ENCODE measurements at places on chromosomes 6 and 20.

DNA sequence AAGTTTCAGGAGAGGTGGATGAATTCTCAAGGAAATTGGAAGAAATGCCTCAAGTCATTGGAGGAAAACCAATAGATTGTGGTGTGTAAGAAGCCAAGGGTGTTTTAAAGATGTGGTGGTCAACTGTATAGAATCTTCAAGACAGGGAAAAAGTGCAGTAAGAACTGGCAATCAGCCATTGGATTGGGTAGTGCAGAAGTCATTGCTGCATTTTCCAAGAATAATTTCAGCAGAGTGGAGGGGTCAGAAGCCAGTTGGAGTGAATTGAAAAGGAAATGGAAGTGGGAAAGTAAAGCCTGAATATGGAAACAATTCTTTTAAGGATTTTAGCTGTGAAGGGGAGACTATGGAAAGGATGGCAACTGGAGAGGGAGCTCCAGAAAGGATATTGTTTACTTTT, 128.2 kb upstream of the TMEM170B start:
- DNase-seq: no peak

GRCh38 chr6:121726596-121726995, 291.1 kb downstream of the GJA1 start:
- DNase-seq: no peak

DNA sequence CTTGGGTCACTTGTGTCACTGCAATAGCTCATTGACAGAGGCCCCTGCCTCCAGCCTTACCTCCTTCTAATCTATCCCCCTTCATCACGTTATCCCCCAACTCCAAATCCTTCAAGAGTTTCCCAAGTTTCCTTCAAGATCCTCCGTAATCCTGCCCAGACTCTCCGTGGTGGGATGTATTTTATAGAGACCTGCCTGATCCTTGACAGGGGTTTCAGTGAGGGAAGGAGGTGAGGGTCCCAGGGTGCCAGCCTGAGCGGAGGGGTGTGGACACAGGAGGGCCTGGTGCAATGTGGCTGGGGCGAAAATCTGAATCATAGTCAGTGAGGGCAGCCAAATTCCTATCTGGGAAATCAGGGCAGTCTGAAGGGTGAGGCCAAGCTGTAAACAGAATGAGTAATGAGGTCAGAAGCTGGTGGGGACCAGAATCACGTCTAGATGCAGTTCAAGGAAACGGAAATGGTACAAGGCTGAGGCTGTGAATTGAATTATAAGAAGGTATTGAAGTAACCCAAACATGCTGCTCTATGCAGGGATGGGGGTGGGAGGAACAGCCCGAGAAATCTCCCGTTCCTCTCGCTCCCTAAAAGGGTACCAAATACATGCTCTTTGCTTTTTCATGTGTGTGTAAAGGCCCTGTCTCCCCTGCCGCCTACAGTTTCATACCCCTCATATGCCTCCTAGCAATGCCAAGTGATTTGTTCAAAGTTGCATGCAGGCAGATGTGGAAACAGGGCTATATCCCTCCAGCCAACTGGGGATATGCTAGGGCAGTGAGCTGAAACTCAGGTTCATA, 35.4 kb upstream of the PIM1 start:
- DNase-seq: no peak

DNA sequence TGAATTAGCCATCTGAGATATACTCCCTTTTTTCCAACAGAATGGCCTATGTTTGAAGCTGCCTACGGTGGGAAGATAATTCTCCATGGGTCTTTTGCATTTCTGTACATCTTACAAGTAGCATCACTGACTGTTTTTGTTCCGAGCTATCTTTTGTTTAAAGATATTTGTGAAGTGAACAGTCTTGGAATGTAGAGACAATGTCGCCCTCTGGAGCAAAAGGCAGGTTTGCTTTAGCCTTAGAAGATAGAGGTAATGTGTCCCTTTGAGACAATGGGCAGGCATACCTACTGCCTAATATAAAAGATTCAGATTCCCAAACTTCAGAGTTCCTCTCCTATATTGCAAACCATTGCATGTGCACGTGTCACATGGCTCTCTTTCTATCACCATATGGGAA, 347.8 kb upstream of the CNR1 start:
- DNase-seq: no peak

GRCh38 chr6:63214816-63215215, 3.5 kb downstream of the FKBP1C start:
- no peak for DNase-seq

DNA sequence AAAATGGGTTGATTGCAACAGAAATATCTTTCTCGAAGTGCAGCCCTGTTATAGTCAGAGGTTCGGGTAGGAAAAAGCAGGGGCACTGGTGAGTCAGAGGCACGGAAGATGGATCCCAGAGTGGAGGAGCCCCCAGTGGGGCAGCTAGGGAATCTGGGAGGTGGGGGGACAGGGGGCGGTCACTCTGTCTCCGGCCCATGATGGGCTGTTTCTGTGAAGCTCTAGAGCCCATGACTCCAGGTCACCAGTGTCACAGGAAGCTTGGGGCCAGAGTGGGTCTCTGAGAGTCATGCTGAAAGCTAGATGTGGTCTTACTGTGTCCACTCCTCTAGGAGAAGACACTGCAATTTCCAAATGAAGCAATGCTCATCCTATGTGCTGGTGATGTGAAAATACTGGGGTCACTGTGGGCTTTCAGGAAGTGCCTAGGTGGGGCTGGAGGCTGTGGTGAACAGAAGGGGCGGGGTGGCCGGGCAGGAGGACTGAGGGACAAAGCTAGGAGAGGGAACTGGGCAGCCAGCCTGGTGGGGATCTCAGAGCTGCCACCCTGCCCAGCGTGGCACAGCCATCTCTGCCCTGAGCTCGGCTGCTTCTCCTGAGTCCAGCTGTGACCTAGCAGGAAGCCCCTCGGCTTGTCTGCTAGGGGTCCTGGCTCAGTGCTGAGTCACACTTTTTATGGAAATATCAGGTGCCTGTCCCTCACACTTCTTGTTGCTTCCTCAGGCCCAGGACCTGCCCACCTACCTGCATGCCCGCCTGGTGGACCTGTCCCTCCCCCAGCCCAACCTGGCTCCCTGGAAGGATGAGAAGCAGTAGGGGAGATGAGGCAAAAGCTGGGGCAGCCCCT, 54.2 kb downstream of the IRF4 start:
- no peak for DNase-seq

- no peak for DNase-seq
These were observed 61.7 kb downstream of the ESF1 start for GRCh38 chr20:13723011-13723410.

- DNase-seq: no peak
These were observed 329.3 kb downstream of the QKI start for GRCh38 chr6:163743796-163744195.

- no peak for DNase-seq
These were observed 49.8 kb downstream of the MAP3K7 start for GRCh38 chr6:90537027-90537426.

GRCh38 chr20:32451340-32451681, 93.2 kb downstream of the ASXL1 start:
- no peak for DNase-seq

DNA sequence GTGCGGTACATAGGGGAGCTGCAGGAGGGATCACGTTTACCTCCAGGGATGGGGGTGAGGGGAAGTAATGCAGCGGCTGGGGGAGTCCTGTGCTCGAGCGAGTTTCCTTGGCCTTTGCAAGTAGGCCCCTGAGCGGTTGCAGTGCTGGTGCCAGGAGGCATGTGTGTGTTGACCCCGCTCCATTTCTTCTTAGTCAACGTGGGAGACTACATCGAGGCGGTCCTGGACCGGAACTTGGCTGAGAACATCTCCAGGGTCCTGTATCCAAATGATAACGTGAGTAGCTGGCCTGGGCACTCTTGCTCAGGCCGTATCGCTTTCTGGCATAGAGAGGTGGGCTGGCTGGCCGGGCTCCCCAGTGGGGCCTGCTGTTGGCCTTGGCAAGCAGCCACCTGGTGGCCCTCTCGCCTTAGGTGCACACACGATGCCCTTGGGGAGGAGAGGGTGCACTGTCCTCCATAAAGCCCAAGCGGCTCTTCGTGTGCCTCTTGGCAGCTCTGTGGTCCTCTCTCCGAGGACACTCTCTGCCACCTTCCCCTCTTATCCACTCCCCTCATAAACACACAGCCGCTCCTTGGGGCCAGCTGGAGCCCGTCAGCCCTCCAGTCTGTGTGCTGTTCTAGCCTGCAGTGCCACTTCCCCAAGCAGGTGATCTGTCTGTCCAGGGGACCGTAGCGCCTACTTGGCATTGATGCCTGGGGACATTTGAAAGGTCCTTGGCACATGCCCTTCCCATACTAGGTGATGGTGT, 29.3 kb downstream of the PYGB start:
- DNase-seq: no peak

GRCh38 chr6:37624606-37625574, 72.8 kb downstream of the MDGA1 start:
- no peak for DNase-seq

- peak; percentile 68 for DNase-seq
These were observed 30.6 kb downstream of the MRPL14 start for GRCh38 chr6:44096612-44097011.

GRCh38 chr6:20365456-20365855, 36.2 kb upstream of the E2F3 start:
- DNase-seq: no peak

DNA sequence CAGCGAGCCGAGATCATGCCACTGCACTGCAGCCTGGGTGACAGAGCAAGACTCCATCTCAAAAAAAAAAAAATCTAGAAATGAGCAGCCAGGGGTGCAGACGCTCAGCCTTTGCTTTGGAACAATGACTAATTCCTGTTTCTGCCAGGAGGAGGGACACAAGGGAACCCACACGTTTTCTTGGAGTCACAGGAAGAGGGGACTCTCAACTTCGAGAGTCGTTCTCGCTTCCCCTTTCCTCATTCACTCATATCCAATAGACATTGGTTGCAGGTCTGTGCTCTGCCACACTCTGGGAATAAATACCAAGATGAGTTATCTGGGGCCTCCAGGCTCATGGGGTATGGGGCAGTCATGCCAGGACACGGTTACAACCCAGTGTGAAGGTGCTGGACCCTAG, 91.5 kb upstream of the RREB1 start:
- no peak for DNase-seq

GRCh38 chr20:1930165-1930564, 35.0 kb downstream of the SIRPA start:
- DNase-seq: no peak

DNA sequence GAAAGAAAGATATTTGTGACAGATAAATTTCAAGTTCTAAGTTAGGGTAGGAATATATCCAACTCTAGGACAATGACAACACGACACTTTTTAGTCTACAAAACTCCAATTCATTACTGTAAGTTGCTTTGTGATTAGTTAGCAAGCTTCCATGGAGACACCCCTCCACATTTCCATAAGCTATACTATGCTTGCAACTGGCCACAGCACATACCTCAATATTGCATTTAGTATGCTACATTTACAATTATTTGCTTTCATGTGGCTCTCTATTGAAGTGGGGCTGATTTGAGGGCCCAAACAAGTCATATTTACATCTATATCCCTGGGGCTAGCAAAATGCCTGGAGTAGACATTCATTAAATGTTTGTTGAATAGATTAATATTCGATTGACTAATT, 129.3 kb downstream of the HACE1 start:
- DNase-seq: no peak

- DNase-seq: no peak
These were observed 8.3 kb upstream of the PRDM1 start for GRCh38 chr6:106077881-106078280.

GRCh38 chr20:44752099-44752931, 6.7 kb downstream of the KCNK15 start:
- no peak for DNase-seq

DNA sequence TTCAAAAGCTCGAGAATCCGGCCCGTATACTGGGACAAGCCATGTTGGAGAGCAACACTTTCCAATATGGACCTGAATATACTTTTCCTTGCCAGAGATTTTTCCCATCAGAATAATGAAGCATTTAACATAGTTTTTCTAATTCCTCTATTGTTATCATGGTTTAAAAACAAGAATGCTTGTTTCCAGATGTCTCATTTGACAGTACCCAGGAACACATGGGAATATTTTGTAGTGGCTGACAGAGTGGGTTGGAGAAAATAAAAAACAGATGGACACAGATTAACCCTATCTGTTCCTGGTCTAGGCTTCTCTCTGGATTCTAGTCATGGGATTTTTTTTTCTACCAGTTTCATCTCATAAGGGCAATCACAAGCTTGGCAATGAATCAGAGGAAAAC, 164.8 kb upstream of the CEP162 start:
- DNase-seq: no peak

GRCh38 chr6:1767481-1768246, 157.9 kb downstream of the FOXC1 start:
- no peak for DNase-seq

GRCh38 chr6:65524232-65524631, 182.8 kb downstream of the EYS start:
- DNase-seq: no peak

DNA sequence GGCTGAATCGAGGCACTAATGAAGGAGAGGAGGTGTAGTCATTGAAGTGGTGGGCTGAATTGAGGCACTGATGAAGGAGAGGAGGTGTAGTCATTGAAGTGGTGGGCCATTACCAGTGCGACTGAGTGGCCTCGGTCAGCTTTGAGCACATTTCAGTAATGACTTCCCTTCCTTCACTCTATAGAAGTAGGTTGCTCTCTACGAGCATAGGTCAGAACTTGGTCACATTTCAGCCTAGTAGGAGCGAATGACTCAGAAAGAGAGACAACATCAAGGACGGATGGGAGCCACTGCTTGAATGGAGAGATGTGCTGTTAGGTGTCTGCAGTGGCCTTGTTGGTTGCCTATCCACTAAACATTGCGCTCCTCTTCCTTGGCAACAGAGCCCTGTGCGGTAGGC, 39.5 kb downstream of the ZDHHC14 start:
- DNase-seq: no peak

- DNase-seq: peak; percentile 72
These were observed 724 bp downstream of the CDKN1A start for GRCh38 chr6:36679043-36679833.

DNA sequence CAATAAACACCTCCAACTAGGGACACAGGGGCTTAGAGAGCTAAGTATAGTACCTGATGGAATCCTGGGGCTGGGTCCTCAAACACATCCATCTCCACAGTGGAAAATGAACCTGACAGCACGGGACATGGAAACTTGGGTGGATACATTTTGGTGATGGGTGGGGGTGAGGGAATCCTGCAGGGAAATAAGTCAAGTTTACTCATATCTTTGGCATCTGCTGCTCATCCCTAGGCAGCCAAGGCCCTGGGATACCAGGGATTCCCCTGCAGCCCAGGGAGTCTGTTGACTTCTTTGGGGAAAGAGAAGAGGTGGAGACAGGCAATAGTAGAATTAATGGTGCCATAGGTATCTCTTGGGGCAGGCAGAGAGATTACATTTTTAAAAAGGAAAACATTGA, 6.6 kb downstream of the APOBEC2 start:
- DNase-seq: no peak

DNA sequence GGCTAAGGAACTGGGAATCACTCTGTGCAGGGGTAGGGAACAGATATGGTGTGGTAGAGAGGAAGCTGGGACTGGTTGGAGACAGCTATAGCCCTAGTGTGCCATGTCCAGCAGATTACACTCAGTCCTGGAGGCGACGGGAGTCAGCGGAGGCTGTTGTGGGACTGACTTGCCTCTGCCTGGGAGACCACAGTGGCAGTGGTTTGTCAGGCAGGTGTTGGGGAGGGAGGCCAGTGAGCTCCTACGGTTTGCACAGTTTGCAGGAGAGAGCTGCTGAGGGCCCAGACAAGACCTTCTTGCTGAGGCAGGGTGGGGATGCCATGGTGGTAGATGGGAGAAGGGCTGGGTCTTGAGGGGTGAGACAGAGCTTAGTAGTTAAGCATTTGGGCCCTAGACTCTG, 4.9 kb downstream of the PLCG1 start:
- no peak for DNase-seq

- no peak for DNase-seq
These were observed 124.8 kb downstream of the MAP3K7 start for GRCh38 chr6:90462102-90462501.

- no peak for DNase-seq
These were observed 454.2 kb downstream of the GRIK2 start for GRCh38 chr6:101847690-101848089.

All from ecto neural progenitor cell (in vitro differentiated cells).